Bronchial smooth muscle cell (primary cell): ENCODE measurements at places on chromosomes 12 and 14. TPM values are rescaled to one million over a fixed set of nuclear protein-coding genes. Genes with fewer than 3 reads are reported as not detected.

Gene LTB4R
- total RNA-seq, result 0.94 and 1.1 TPM in 2 replicates

Gene FGF6
- not detected in 2 replicates for total RNA-seq

Gene KRT6C
- total RNA-seq, result under 0.01 TPM in 1 of 2 replicates, not detected in the other

Gene ZDHHC22
- not detected in 2 replicates for total RNA-seq

Gene NKX2-1
- 0.09 TPM in 1 of 2 replicates, not detected in the other for total RNA-seq
